Chondrocyte (in vitro differentiated cells): ENCODE measurements at places on chromosomes 3 and 15.

DNA sequence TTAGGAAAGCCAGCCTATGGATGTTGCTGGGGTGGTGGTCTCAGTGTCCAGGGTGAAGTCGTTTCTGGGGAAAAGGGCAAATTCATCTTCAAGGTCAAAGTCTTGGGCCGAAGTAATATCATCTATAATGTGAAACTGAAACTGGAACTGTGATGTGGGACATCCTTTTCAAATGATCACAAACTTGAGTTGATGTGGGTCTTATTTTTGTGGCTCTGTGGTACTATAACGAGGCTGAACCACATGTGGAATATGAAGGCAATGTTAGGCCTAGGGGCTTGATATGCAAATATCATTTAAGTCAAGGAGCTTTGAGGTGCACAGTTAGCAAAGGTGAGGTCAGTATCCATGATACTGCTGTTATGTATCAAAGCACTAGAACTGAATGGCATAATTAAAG lies 1.5 kb upstream of the CD200R1L start:
- DNase-seq = no peak

- DNase-seq = no peak
Measured at GRCh38 chr3:152770296-152770695, 64.6 kb upstream of the P2RY1 start.

GRCh38 chr3:167992381-167992780 lies 103.3 kb downstream of the GOLIM4 start:
- no peak for DNase-seq

GRCh38 chr3:14511623-14512280 lies 28.4 kb downstream of the GRIP2 start:
- peak; percentile 63 for DNase-seq

- no peak for DNase-seq
Measured at GRCh38 chr3:46369151-46369550, 1.6 kb upstream of the CCR5 start.

GRCh38 chr3:187277129-187277462 lies 14.4 kb downstream of the MASP1 start:
- DNase-seq = no peak

GRCh38 chr3:54819946-54820345 lies 107.9 kb downstream of the LRTM1 start:
- DNase-seq = no peak

- DNase-seq = no peak
Measured at GRCh38 chr3:139617672-139618268, 60.0 kb downstream of the NMNAT3 start.

DNA sequence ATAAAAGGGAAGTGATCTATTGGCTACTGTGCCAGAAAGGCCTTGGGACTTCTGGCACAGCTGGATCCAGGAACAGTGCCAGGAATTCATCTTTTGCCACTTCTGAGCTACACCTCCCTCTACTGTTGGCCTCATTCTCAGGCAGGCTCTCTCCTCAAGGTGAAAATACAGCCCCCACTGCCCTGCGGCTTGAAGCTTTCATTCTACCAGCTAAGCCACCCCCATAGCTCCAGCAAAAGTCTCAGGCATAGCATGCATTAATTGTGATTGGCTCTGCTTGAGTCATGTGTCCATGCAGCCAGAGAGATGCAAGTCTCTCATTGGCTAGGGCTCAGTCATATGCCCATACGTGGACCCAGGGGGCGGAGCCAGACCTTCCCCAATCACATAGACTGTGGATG lies 142.4 kb downstream of the TPRA1 start:
- peak; percentile 30 for DNase-seq

GRCh38 chr3:162721736-162722135 lies 1225.1 kb downstream of the OTOL1 start:
- DNase-seq = no peak

- DNase-seq = no peak
Measured at GRCh38 chr15:59437817-59438624, at the start of gene FAM81A. Gene FAM81A, plus strand, starts transcription at chr15:59438186. Its CDS starts 20,441 bp downstream, at chr15:59458627.

DNA sequence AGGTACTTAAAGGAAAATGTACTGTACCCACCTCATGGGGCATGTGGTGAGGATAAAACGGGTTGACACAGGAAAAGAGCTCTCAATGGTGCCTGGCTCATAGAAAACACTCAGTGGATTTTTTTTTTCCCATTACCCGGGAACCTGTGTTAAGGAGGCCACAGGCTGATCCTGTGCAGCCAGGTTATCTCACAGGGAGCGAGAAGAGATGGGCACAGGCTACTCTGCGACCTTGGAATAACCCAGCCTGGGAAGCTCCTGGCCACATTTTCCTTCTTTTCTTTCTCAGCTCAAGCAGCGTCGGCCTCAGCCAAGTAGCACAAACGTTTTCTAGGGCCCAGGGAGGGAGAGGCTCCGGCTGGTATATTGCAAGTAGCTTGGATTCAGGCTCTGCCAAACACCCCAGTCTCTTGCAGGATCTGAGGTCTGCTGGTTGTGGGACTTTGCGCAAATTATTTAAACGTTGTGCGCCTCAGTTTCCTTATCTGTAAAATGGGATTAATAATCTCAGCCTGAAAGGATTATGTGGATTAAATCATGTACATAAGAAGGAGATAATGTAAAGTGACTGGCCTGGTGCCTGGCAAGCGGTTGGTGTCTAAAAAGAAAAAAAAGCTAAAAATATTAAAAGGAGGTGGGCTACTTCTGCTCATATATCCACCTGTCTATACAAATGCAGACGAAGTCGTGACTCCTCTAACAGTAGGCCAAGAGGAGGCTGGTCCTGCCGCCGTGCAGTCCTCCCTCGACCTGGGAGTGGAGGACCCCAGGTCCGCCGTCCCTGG lies 2.2 kb downstream of the FURIN start:
- DNase-seq = no peak

GRCh38 chr3:9976721-9977709 lies 9.6 kb downstream of the EMC3 start:
- no peak for DNase-seq

GRCh38 chr3:100891033-100891432 lies 102.2 kb downstream of the ABI3BP start:
- no peak for DNase-seq

DNA sequence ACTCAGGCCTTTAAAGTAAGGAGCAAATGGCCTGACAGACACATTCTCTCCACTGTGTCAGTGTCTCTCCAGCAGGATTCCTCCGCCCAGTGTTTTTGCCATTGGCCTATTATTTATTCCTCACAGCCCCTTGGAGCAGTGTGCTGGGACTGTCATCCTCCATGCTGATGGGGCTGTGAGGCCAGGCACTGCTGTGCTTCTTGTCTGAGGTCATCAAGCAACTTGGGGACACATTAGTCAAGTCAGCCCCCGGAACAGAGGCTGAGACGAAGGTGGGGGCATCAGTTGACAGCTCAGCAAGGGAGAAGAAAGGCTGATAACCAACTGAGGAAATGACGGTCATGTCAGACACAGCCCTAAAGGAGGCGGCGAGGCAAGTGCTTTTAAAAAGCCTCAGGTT lies 67.4 kb downstream of the XXYLT1 start:
- no peak for DNase-seq

DNA sequence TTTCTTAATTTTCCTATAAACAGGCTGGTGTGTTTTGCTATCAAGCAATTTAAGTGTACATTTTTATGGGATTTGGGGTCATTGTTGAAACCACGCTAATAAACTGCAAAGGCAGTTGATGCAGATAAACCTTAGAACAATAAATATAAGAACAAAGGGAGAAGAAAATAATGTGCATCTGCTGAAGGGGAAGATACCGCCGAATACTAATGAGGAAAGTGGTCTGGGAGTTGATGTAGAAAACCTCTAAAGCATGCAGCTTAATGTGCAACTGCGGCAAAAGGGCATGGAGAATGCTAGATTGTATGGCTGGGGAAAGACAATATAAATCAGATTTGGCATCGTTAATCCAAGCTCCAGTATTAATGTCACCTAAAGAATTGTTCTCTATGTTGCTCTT lies 29.8 kb upstream of the CHL1 start:
- no peak for DNase-seq

DNA sequence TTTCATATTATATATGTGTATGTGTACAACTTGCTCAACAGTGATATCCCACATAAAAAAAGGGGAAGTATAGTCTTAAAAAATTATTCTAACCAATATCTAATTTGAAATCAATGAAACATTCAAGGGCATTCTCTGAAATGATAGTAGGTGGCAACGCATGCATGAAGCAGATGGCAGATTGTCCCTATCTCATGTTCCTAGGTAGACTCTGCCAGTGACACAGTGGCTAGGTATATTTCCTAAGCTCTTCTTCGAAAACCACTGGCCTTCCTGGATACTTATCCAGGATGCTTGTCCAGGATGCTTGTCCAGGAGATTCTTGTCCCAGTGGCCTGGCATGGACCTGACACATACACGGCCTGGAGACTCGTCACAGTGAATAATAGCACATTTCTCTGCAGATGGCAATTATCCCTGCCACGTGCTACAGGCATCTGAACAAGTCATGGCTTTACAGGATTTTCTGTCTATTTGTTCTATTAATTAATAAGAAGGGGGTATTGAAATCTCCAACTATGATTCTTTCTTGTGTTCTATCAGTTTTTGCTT lies 54.9 kb downstream of the OCA2 start:
- no peak for DNase-seq

DNA sequence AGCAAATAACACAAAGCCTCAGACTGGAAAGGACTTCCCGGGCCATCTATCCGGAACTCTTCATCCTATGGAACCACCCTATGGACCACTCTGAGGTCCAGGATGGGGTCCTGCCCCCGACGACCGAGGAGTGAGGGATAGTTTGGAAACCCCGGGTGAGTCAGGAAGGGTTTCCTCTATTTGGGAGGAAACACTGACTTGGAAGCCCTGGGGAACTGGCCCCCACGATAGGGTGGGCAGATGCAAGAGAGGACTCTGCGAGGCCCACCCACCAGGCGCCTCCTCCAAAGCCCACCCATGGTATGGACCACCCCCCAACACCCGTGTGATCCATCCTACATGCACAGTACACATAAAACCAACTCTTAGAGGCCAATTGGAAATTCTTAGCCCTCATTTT lies 69.4 kb downstream of the CPN2 start:
- DNase-seq = peak; percentile 61

- DNase-seq = no peak
Measured at GRCh38 chr3:94028093-94028837, at the start of gene STX19. Gene STX19, minus strand, starts transcription at chr3:94028597. Its CDS starts 13,328 bp downstream, at chr3:94015269.

GRCh38 chr15:91627473-91628278 lies 225.8 kb upstream of the SLCO3A1 start:
- DNase-seq = no peak

DNA sequence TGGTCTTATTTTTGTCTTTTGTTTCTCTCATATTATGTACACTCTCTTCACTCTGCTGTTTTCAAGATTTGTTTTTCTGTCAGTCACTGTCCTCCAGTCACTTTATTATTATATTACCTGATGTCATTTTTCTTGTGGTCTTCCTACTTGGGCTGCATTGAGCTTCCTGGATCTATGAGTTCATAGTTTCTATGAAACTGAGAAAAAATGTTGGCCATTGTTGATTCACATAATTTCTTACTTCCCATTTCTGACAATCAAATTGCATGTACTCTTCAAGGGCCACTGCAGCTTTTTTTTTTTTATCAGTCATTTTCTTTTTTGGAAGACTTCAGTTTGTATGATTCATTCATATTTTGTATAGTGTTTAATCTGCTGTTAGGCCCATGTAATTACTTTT lies 1180.6 kb upstream of the GBE1 start:
- DNase-seq = no peak

- no peak for DNase-seq
Measured at GRCh38 chr3:148221303-148221702, 476.4 kb upstream of the AGTR1 start.

DNA sequence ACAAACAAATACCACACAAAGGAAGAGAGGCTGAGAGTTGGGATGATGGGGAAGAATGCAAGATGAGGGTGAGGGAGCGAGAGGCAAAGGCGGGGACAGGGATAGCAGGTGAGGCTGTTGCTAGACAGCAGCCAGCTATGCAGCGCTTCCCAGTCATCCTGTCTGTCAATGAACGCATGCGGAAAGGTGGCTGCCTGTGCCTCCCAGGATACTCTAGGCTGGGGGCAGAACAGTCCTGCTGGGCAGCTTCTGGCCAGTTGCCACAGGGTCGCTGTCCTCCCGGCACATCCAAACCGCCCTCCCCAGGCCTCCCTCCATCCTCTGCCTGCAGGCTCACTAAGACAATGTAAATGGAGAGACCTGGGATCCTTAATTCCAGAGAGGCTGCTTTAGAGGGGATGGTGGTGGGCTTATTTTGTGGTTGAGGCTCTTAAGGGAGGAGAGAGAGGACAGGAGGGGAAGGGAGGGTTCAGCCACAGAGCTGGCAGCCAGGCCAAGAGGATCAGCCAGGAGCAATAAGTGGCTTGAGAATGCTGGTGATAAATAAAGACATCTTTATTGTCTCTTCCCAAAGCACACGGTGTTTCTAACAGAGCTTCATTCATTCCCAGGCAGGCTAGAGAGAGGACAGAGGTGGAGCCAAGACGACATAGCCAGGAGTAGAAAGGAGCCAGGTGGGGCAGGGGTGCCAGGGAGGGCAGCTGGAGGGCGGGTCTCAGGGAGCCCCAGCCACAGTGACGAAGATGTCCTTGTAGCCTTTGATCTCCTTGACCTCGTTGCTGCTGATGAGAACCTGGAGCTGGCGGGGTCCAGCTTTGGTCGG lies 9.2 kb upstream of the TGM5 start:
- no peak for DNase-seq

DNA sequence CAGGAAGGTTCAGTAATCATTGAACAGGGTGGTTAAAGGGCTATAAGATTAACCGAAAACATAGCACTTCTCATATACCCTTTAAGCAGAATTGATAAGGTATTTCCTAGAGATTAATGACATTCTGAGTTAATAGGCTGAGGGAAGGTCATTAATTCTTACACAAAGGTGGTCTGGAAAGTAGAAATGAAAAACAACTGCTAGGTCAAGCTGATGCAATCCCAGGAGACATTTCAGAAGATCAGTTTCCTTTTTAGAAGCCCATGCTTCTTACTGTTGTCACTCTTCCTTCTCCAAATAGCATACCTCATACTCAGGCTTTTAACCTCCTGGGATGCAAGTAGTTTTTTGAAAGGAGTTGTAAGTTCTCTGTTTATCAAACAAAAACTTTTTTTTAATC lies 8.8 kb downstream of the FILIP1L start:
- no peak for DNase-seq

GRCh38 chr15:101710806-101711205 lies 13.5 kb downstream of the TARS3 start:
- no peak for DNase-seq

DNA sequence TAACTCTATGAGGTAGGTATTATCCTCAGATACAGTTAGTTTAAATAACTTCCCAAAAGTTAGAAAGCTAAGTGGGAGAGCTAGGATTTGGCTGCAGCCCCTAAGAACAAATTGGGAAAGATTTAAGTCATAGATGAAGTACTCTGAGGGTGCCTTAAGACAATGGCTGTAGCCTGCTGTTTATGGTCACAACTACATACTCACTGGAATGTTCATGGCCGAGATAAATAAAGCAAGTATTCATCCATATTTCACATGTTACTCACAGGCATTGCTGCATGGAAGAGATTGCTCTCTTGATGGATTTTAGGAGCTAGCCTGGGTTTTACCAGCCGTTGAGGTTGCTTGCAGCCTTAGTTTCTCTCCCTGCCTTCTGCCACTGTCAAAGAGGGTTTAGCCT lies 145.0 kb downstream of the CMSS1 start:
- no peak for DNase-seq

DNA sequence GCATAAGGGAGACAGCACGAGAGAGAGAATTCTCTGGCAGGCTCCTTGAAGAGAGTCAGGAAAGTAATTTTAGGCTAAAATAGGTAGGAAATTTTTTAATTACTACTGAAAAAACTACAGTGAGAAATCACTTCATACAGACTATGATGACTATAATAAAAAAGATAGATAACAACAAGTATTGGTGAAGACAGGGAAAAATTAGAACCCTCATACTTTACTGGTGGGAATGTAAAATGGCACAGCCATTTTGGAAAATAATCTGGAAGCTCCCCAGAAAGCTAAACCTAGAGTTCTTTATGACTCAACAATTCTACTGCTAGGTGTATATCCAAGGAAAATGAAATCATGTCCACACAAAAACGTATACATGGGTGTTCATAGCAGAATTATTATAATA lies 2.1 kb upstream of the HDC start:
- DNase-seq = no peak
